Esophagus muscularis mucosa (tissue), 4 donors: ENCODE measurements at places on chromosomes 2 and 18.

DNA sequence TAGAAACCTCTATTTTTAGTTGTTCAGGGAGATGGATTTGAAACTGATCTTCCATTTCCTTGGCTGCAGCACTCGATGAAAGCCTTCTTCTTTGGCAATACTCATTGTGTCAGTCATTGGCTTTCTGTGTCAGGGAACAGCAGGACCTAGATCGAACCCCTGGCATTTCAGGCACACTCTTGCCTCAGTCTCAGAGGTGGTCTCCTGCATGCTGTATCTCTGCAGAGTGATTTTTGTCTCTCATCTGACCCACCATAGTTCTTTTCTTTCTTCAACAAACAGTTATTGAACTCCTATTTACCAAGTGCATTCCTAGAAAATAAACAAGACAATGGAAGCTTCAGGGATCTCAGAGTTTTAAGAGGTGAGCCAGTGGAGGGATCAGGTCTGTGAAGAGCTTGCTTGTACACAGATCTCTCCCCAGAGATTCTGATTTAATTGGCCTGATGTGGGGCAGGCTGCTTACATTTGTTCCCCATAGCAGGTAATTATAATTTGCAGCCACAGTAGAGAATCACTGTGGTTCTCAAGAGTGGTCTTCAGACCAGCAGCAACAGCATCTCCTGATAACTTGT lies 473.1 kb upstream of the TCF4 start:
- DNase-seq = no peak

DNA sequence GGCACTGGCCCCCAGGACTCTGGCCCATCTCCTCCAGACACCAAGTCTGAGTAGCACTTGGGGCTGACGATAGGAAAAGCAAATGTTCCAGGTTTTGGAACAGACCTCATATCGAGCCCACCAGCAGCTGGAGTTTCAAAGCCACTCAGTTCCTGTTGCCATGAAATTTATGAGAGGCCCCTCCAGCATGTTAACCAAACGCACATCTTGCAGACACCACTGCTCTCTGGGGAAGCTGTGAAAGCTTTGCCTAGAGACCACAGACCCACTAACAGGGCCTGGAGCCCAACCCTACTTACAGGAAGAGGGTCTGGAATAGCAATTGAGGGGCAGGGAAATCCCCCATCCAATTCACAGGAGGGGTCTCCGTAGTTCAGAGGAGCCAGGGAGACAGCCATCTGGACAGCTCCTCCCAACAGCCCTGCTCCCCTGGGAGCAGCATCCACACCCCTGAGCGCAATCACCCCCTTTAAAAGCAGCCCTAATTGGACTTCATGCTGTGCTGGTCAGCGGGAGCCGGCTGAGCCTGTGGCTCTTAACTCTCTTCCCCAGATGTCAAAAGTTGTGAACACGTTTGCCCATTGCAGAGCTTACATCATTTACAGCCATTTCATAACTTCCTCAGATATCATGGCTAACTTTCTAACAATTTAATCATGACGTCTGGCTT lies 81.3 kb downstream of the TGFA start:
- no peak for DNase-seq

- no peak for DNase-seq
These were observed 38.7 kb downstream of the PSD4 start for GRCh38 chr2:113212245-113213060.

- no peak for DNase-seq
These were observed 4.8 kb upstream of the STAT4 start for GRCh38 chr2:191155608-191156071.

- DNase-seq = no peak
These were observed 40.9 kb downstream of the NRP2 start for GRCh38 chr2:205723179-205723578.

DNA sequence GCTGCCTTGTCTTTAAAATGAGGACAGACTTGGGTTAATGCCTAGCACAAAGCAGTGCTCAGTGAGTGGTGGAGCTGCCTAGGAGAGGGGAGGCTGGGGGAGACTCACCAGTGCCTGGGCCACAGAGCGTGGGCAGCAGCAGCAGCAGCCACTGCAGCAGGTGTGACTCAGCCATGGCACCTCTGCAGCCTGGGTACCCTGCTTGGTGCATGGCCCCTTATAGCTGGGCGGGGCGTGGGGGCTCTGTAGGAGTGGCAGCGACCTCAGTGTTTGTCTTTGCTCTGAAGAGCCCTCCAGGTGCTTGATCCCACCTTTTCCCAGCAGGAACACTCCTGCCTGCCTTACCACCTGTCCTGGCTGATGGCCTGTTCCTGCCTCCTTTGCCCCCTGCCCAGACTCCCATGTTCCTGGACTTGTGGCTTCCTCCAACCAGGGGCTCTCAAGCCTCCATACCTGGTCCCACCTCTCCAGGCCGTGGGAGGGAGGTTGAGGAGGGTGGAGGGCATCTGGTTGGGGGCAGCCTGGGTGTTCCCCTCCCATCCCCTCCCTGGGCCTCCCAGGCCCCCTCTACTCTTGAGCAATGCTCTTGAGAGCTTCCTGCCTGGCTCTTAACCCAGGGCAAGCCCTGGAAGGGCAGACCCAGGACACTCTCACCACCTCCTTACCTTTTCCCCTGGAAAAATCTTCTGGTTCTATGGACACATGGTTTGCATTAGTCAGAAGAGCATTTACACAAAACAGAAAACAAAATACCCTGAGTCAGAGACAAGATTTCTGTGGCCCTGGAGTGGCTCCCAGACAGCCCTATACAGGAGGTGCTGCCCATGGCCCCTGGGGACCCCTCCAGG lies at the start of gene SFTPB:
Gene SFTPB (minus strand): TSS at position 191 of the 848 bp plus-strand sequence. CDS start 16 bp downstream, at position 175.
- DNase-seq = no peak
